ENCODE measurements at places on chromosomes 2 and 18.

- no peak for DNase-seq
Observed at GRCh38 chr2:18136881-18137475, 258.5 kb downstream of the KCNS3 start.

GRCh38 chr2:239400596-239401066 lies at the start of gene HDAC4:
TSS of gene HDAC4 (minus strand) at chr2:239401020. CDS start at chr2:239352699, 48,321 bp downstream.
- DNase-seq: no peak

DNA sequence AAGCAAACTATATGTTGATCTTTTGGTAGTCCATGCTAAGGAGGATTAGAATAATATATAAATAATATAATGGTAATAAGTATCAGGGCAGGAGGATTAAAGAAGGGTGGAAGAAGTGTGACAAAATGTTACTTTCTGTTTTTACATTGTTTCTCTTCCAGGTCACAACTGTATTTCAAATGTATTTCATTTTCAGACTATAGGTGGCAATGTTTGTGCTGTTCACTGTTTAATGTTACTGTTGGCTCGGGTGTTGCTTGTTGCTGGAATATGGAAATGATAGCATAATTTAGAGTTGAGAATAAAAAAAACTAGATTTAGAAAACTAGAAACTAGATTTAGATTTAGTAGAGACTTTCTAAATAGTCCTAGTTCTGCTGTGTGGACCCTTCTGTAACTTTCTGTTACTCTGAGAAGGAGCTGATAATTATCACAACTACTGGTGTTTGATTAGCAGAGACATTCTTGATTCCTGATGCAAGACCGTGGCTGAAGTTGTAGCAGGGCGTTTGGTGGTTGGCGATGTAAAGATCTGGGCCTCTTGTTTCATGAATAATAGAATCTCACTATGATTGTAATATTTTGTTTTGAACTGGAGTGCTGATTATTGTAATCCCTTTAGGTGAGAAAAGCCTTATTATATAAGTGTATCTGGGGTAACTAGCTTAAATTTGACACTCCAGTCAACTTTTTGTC lies 7.9 kb downstream of the NEDD4L start:
- peak; percentile 78 for DNase-seq

DNA sequence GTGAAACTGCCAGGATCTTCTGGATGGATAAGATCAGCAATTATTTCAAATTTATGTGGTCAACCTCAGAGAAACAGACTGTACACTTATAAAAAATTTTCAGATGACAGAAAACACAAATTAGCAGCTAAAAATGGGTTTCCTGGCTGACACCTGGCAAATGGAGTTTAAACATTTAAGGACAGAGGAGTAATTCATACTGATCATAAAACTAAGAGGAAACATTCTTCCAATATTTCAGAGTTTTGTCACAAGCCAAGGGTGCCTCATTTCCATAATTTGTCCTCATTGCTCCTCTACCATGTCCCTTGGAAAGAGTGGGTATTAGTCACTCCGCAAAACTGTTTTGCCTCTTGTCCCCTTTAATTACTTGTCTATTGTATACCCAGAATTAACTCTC lies 70.2 kb downstream of the TMEFF2 start:
- DNase-seq: no peak

GRCh38 chr2:137118140-137118539 lies 352.8 kb downstream of the THSD7B start:
- DNase-seq: no peak

GRCh38 chr2:187646556-187646955 lies 92.3 kb upstream of the TFPI start:
- DNase-seq: no peak

DNA sequence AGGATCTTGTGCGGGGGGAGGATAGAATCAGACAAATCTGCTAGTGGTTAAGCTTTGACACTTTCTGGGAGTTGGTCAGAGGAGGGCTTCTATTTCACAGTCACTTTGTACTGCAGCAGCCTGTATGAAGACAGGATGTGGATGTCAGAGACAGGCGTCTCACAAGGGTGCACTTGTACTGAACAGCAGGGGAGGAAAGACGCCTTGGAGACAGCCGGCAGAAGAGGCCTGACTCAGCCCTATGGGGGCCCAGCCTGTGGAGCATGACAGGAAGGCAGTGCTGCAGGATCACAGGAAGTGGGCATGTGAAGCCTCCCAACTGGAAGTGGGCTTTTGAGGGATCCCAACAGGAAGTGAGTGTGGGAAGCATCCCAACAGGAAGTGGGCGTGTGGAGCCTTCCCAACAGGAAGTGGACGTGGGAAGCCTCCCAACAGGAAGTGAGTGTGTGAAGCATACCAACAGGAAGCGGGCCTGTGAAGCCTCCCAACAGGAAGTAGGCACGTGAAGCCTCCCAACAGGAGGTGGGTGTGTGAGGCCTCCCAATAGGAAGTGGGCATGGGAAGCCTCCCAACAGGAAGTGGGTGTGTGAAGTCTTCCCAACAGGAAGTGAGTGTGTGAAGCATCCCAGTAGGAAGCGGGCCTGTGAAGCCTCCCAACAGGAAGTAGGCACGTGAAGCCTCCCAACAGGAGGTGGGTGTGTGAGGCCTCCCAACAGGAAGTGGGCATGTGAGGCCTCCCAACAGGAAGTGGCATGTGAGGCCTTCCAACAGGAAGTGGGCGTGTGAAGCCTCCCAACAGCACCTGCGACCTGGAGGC lies 212.3 kb downstream of the SNTG2 start:
- no peak for DNase-seq

DNA sequence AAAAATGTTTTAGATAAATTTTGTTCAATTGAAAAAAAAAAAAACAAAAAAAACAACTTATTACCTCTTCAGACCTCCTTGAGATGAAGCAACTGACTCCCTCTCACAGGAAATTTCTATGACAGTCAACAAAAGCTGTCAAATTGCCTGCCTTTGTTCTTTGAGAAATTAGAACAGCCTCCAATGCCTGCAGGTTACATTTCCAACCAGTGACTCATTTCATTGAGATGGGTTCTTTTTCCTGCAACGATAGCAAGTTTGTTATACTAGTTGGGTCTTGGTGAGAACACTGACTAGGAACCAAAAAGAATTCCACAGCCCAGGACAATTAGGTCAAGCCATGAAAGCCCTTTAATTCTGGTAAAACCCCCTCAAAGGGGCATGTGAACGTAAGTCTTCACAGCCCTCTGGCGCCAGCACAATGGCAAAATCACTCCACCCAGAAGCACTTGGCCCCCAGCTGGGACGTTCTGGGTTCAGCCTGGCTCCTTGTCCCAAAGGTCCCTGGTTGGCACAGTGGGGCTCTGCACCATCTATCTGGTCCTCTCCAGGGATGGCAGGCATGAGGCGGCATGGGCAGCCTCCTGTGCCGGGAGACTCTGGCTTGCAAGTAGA lies 87.0 kb downstream of the SPP2 start:
- DNase-seq: no peak

- DNase-seq: no peak
Observed at GRCh38 chr18:79531926-79532312, 136.2 kb downstream of the NFATC1 start.

DNA sequence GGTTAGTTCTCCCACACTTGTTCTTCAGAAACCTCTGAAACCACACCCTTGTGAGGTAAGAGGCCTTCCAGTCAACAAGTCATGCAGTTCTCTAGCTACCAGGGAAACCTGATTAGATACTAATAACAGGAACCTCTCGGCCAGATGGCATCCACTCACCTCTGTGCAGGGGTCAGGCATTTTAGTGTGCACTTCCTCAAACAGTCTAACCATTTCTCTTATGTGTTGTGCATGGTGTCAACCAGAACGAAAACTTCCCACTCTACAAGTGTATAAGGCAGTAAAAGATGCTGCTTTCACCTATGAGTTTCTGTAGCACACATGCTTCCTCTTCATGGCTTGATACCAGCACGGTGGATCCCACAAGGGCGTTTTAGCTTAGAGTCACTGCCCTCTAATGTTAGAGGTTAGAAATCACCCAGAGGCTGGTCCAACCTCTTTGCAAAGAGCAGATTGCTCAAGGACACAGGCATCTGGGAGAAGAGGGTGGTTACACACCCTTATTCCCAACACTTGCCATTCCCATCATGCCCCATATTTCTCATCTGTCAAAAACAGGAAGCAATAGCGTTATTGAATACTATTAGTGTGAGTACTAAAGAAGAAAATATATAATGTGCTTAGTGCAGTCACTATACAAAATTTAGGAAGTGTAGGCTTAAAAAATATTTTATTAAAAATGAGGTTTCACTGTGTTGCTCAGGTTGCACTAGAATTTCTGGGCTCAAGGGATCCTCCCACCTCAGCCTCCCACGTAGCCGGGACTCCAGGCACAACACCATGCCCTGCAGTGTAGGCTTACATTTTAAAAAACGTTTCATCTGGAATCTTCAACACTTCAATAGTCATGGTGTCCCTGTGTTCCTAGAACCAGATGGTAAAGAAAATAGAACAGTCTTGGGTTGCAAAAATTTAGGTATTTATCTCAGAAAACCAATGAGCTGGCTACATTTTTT lies 34.5 kb upstream of the RAB31 start:
- DNase-seq: peak; percentile 86

Data from hematopoietic multipotent progenitor cell treated with erythropoietin and hydrocortisone succinate and interleukin-3 and kit ligand, for 6 days (in vitro differentiated cells).